ENCODE measurements at places on chromosomes 2 and 18.

DNA sequence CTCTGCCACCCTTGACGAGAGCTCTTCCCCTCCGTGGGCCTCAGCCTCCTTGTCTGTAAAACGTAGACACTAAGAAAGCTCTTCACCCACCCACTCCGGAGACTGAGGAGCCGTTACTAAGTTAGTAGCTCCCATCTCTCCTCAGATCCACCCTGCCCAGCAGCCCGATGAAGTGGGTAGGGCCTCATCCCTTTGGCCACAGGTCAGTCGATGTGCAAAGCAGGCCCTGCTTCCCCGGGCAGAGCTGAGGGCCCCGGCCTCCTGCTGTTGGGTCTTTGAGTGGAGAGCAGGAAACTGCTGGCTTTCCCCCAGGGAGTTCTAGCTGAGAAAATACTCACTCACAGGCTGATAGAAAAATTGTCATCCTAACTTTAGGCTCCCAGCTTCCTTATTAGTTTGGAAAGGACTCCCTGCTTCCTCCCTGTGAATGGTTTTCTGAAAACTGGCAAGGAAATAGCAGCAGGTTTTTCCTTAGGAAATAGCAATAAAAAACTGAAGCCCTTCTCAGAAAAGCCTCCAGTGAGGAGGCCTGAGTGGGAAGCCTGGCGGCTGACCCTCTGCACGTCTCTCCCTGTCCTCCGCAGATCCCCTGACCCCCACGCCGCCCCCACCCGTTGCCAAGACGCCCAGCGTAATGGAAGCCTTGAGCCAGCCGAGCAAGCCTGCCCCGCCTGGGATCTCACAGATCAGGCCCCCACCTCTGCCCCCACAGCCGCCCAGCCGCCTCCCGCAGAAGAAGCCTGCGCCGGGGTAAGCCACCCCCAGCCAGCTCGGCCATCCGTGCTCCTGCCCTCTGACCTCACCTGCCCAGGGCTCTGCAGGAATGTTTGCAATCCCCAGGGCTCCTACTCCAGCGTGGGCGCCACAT lies 30.2 kb downstream of the ITGB1BP1 start:
- DNase-seq: no peak

GRCh38 chr2:235734168-235734567 lies 240.3 kb downstream of the AGAP1 start:
- no peak for DNase-seq

DNA sequence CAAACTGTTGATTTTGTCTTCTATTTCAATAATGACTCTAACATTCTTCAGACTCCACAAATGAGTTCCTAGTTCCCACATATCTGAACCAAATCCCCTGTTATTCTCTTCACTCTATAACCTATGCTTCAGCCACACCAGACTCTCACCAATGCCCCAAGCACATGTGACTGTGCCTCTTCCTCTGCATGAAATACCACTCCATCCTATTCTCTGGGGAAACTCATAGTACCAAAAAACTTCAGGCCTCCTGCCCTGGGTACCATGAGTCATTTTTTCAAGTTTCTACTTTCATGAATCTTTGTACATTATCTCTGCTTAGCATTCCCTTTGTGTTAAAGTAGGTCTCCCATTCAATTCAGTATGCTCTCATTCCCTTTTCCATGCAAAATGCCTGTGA lies 353.2 kb downstream of the ZEB2 start:
- no peak for DNase-seq

- DNase-seq: no peak
Observed at GRCh38 chr2:36615222-36615621, 17.3 kb upstream of the FEZ2 start.

DNA sequence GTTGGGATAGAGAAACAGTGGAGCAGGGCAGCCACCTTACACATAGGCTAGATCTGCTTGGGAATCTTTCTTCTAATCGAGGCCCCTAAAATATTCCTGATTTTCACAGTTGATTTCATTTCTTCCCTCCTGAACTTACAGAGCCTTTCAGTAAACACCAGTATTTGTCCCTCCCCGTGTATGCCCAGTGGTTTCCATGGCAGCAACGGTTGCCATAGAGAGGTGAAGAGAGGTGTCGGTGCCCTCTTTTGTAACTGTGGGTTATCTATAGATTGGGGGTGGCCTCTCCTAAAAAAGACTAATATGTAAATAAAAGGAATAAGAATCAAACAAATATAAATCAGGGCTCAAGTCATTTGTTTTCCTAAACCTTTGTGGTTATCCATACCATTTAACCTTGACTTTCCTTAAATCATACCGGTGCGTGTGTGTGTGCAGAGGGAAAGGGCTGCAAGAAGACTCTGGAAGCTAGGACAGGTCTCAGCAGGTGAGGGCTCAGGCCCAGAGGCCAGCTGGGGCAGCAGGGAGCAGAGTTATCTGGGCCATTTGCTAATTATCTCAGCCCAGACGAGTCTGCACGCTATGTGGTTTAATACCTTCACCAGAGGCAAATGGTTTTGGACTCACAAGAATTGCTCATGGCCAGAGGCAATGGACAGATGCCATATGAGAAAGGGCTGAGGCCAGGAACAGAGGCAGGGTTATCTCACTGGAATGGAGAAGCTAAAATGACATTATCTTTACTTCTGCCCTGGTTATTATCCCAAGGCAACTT lies 35.5 kb downstream of the LIPG start:
- DNase-seq: no peak

GRCh38 chr2:41621563-41621962 lies 426.3 kb upstream of the PKDCC start:
- DNase-seq: no peak

DNA sequence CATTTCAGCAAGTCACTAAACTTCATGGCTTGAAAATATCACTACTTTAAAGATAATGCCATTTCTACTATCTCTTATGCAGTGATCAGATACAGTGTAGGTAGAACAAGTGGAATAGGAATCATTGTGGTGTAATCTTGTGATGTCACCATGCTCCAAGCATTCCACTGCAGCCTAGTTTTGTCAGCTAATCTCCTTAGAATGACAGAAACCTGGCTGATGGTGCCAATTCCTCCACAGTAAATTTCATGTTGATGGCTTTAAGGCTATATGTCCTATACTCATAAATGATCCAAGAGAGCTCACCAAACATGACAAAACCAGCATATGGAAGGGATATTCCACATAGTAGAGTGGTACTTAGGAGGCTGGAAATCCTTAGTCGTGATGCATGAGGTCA lies 184.9 kb downstream of the PDE1A start:
- no peak for DNase-seq

DNA sequence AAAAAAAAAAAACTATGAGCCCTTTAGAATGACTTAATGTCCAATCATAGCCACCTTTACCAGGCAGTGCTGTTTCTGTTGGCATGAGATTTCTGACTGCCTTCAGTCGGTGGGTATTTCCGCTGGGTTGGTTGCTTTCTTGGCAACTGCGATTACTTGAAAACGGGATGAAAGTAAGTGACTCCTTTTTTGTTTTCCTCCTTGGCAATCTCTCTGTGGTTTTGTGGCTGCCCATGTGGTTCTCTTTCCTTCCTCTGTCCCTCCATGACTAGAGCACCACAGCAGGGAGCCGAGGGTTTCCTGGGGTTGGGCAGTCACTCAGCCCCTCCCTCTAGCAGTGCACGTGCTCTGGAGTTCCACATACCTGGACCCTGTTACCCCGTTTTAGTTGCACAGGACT lies 112.1 kb downstream of the KLHL29 start:
- DNase-seq: peak; percentile 69

DNA sequence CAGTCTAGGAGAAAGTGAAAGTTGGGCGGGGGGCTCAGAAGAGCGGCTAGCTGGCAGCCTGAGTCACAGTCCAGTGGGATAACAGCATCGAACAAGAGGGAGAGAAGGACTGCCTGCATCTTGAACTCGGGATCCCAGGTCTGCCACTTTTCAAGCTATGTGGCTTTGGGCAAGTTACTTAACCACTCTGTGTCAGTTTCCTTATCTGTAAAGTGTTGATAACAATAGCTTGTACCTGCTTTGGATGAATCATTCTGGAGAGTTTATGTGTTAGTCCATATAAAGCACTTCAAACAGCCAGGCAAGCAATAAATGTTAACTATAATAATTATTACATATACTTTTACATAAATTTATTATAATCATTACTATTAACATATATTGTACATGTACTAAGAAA lies 4.6 kb downstream of the DYSF start:
- DNase-seq: no peak

GRCh38 chr2:167271932-167272331 lies 383.7 kb downstream of the XIRP2 start:
- no peak for DNase-seq

DNA sequence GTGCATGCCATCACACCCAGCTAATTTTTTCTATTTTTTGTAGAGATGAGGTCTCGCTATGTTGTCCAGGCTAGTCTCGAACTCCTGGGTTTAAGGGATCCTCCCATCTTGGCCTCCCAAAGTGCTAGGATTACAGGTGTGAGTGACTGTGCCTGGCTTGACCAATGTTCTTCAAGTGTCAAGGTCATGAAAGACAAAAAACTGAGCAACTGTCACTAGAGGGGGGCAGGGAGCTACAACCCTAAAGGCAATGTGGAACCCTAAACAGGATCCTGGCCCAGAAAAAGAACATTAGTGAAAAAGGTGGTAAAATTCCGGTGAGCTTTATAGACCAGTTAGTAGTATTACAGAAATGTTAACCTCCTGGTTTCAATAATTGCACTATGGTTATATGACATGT lies 7.3 kb downstream of the MYO5B start:
- DNase-seq: no peak

DNA sequence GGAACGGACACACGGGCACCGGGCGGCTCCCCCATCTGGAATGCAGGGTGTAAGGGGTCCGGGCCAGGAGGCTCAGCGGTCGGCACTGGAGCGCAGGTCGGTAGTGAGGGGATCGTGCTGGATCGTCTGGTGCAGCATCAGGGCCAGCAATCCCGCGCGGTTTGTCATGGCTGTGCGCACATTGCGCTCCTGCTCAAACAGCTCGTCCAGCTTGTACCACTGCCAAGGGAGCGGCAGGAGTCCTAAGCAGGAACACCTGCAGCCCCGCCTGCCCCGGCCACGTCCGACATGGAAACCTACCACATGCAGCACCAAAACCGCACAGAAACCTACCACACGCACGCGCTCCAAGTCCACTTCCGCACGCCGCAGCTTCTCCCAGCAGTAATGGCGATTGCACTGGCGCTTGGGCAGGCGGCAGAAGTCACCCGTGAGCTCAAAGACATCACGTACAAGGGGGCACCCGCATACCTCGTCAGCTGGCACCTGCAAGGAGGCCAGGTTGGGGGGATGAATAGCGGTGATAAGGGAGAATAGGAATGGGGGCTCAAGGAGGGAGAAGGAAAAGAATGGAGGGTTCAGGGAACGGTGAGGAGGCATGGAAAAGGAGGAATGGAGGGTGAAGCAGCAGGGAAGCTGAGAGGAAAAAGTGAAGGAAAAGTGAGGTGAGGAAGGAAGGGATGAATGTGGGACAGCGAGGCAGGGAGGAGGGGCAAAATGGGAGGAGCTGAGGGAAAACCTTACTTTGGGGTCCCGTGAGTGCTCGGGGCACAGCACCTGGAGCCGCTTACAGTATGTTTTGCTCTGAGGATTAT lies 1.4 kb upstream of the MBD1 start:
- no peak for DNase-seq

GRCh38 chr2:189506514-189506976 lies 65.3 kb downstream of the WDR75 start:
- peak; percentile 19 for DNase-seq

GRCh38 chr2:42722320-42723190 lies 41.4 kb downstream of the OXER1 start:
- peak; percentile 83 for DNase-seq

- DNase-seq: no peak
Observed at GRCh38 chr2:32739664-32740063, 111.8 kb downstream of the TTC27 start.

DNA sequence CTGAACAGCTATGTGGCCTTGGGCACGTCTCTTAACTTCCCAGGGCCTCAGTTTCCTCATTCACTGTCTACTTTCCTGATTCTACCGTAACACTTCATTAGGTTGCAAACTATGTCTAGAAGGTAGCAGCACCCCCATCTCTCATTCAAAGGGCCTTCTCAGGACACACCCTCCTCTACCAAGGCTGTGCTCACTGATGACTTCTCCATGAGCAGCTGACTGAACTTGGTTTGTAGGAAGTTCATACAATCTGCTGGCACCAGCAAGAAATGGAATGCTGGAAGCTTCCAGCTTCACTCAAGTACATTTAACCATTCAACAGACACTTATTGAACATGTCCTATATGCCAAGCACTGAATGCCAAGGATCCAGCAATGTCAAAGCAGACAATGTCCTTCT lies 250.8 kb upstream of the CTAGE1 start:
- no peak for DNase-seq

DNA sequence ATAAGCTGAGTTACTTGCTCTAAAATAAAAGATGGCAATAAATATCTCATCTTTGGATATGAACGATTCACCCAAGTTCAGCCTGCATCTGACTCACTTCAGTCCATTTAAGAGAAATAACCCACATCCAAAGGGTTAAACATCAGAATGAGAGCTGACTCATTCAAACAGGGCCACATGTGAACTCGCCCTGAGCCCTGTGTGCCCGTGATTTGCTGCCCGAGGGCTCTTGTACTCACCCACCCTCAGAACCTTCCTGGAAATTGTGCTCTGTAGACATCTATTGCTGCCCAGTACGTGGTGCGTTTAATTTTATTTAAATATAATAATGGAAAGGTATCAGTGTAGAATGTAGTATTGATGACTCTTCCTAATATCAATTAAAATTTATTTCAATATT lies 66.9 kb upstream of the RBM44 start:
- DNase-seq: peak; percentile 88

GRCh38 chr18:59479776-59480175 lies 120.7 kb upstream of the LMAN1 start:
- no peak for DNase-seq

DNA sequence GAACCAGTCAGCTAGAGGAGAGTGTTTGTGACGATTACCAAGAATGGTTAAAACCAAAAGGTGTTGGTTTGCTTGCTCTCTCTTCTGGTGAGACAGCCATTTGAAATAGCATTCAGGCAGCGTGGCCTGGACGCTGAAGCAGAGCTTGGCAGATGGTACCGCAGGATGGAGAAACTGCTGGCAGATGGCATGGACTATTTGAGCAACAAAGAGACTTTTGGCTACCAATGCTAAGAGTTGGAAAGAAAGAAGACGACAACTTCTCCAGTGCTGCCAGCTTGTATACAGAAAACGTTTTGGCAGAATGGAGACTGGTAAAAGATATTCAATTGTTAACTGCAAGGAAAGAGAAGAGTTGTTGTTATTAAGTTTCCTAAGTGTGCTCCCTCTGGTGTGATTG lies 315.0 kb downstream of the PARD3B start:
- no peak for DNase-seq

GRCh38 chr2:203697190-203697589 lies 9.2 kb upstream of the CD28 start:
- no peak for DNase-seq

DNA sequence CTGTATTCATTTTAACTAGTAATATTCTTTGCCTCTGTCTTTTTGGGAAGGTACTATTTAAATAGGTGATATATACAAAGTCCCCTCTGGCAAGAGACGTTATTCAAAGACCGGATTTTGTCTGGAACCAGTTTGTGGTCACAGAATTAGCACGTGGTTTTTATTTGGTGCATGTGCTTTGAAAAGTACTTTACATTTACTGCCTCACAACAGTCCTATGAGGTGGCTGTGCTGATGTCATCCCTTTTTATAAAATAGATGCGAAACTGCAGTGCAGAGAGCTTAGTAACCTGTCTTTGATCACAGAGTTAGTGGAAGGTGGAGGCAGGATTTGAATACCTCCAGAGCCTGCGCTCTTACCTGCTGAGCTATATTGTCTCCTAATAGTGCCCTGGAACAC lies 4.0 kb downstream of the LPIN1 start:
- peak; percentile 85 for DNase-seq
